SW 1271 (cell line): ENCODE measurements at places on chromosomes 16 and 17.

- DNase-seq, result no peak
Observed at GRCh38 chr17:30368912-30369720, 9.6 kb upstream of the CPD start.

DNA sequence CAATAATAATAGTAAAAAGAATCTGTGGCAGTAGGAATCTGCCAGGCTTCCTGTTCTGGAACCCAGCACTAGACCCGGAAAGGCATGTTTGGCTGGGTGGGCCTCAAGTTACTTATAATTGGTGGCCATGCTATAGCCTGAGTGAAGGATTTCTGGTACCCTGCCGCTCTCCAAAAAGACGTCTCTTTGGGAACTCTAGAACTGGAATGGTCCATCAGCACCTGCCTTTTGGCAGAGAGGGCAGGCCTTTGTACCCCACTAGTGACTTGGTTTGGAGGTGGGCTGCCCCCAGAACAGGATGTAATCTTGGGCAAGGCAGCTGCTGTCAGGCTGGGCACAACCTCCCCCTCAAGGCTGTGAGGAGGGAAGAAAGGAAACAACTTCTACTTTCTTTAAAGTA is 29.3 kb upstream of the ST6GALNAC1 start:
- DNase-seq, result no peak

DNA sequence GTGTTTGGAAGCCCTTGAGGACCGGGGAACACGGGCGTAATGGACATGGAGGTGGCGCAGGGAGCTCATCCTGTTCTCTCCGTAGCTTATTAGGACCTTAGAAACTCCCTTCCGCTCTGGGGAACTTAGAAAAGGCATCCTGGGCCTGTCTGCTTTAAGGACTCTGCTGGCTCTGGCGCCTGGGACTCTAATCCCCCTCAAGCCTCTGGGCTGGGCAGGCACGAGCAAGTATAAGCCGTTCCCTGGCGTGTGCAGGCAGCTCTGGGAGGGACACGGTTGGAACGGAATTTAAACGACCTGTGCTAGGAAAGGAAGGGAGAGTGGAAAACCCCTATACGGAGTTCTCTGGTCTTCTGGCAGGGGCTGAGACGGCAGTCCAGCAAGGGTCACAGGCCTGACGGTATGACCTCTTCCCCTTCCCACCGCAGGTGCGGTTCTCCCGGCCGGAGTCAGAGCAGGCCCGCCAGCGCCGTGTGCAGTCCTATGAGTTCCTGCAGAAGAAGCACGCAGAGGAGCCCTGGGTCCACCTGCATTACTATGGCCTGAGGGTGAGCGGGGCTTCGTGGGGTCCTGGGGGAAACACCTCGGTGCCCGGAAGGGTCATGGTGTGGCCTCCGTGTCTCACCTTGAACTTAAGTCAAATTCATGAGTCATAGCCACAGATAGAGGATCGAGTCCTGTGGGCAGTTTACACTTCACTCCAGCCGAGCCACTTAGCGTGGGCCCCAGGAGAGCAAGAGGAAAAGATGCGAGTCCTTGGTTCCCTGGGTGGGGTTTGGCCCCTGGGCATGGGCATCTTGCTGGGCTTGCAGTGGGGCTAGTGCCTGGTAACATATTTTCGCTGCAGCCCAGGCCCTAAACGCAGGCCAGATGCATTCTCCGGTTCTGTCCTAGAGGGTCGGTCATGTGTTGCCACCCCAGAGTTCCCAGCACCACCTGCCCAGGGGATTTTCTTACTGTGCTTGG is 17.7 kb downstream of the POLR3E start:
- DNase-seq, result no peak

- no peak for DNase-seq
Observed at GRCh38 chr16:28897826-28898225, 19.5 kb downstream of the ATP2A1 start.

DNA sequence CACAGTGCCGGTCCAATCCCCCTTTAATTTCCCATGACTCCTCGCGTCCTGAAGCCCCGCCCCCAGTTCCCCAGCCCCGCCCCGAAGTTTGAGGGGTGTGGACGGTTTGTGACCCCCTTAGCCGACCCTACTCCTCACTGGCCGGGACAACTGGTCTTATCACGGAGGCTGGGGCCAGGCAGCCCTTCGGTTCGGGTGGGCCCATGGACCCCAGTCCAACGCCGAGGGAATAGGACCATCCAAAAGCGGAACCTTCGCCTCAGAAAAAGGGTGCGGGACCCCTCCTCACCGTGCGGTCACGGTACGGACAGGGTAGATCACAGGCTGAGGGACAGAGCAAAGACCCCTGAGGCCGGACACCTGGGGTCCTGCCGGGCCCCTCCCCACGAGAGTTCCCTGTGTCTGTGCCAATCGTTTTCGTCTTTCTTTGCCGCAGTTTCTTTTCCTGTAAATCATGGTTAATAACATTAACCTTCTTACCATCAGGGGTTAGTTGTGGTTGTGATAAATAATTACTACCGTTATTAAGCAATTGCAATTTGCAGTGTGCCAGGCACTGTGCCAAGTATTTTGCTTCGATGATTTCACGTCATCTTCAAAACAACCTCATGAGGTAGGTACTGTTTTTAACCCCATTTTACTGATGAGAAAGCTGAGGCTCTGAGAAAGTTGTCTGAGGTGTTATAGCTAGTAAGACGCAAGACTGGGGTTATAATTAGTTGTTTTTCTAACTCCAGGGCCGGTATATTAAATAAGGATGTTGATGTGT is 543 bp downstream of the TMUB2 start:
- no peak for DNase-seq

- DNase-seq, result peak; percentile 53
Observed at GRCh38 chr16:31181102-31181830, 1.3 kb downstream of the FUS start.
